ENCODE measurements at places on chromosomes 7 and 10.

DNA sequence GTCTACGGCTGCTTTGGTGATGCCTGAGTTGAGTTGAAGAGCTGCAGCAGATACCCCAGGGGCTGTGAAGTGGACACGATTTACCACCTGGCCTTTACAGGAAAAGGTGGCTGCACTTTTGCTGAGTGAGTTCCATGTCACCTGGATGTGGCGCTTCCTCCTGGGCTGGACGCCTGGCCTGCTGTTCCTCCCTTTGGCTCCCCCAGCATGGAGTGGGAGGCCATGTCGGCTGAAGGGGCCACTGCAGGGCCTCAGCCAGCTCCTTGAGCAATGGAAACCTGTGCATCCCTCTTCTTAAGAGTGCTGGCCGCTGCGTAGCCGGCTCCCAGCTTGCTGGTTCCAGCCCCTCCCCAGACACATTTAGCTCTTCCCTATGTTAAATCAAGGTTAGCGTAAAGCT is 221.0 kb downstream of the GLRX3 start:
- no peak for DNase-seq

DNA sequence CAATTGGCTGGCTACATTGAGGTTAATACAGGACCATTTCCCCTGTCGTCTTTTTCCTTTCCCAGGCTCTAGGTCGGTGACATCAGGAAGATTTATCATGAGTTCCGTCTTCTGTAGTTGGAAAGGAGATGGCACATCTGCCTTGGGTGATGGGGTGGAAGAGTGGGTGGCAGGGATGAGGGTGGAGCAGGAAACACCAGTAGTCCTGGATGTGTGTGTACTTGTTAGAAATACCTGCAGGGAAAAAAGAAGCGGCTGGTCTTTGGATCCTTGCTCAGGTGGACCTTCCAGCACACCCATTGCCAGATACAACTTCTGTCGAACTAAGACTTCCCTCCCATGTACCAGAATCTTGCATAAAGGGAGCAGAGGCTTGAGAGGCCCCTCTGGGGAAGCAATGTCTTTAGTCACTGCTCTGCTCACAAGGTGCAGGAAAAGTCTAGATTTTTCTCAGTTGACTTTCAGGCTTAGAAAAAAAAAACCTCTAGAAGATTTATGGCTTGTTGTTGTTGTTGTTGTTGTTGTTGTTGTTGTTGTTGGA is 516.8 kb upstream of the GALNT17 start:
- DNase-seq: no peak

- DNase-seq: no peak
Observed at GRCh38 chr10:55191236-55191860, 390.3 kb upstream of the PCDH15 start.

DNA sequence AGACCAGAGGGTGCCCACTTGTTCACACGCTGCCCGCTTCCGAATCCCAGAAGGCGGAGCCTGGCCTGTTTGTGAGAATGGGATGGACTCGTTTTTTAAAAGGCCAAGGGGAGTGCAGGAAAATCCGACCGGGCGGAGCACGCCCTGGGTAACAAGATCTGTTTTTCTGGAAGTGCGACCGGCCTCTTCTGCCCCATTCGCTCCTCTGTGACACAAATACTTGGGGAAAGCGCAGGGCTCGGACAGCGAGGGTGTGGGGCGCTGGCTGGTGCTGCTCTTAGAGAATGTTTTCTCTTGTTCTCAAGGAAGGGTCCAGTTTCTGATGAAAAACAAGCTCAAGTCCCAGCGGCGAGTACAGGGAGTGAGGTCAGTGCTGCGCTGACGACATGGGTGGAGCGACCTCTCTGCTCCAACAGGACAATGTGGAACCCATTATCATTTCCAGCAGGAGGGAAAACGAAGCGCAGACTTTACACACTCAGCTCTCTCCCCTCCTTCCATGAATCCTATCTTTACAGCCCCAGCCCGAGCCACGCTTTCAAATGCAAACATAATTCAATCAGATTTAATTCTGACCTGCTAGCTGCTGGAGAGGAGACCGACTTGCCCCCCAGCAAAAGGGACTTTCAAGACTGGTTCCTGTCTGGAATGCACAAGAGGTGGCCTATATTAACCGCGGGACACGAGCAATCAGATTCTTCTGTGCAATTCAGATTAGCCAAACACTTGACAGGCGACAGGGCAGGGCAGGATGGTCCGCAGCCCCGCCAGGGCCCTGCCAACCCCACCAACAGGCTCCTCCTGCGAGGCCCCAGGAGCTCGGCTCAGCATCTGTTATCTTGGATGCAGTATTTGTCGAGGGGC is 1.1 kb downstream of the RADIL start:
- peak; percentile 31 for DNase-seq

DNA sequence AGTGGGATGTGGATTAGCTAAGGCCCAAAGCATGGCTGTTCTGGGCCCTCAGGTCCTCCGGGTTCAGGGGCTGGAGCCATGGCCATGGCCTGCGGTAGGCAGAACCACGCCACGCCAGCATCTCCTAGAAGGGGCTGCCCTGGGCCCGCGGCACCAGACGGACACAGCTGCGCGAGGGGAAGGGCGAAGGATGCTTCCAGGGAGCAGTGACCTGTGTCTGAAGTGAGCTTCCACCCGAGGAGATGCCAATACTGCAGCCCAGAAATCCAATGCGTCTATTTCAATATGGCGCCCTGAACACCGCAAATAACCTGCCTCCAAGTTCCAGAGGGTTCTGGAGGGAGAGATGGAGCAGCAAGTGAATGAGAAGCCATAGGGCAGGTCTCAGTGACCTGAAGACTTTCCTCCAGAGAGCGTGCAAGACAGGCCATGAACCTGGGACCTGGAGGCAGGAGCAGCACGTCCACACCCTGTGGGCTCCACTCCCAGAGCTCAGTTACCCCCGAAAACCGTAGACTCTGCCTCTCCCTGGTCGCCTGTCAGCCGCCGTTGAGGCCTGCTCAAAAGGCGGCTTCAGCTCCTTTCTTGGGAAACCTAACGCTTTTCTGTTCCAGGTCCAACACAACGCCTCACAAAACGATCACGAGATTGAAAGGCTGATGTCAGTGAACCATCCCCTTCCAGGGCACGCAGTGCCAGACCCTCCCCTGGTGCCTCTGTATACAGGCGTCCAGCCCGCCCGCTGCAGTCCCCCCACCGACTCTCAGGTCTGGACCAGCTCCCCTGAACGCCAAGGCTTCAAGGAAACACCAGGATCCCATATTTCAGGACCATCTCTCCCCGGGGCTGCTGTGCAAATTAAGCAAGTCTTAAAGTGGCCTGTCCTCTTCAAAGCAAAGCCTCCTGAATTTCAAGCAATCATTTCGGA is 37.4 kb downstream of the AMZ1 start:
- no peak for DNase-seq

DNA sequence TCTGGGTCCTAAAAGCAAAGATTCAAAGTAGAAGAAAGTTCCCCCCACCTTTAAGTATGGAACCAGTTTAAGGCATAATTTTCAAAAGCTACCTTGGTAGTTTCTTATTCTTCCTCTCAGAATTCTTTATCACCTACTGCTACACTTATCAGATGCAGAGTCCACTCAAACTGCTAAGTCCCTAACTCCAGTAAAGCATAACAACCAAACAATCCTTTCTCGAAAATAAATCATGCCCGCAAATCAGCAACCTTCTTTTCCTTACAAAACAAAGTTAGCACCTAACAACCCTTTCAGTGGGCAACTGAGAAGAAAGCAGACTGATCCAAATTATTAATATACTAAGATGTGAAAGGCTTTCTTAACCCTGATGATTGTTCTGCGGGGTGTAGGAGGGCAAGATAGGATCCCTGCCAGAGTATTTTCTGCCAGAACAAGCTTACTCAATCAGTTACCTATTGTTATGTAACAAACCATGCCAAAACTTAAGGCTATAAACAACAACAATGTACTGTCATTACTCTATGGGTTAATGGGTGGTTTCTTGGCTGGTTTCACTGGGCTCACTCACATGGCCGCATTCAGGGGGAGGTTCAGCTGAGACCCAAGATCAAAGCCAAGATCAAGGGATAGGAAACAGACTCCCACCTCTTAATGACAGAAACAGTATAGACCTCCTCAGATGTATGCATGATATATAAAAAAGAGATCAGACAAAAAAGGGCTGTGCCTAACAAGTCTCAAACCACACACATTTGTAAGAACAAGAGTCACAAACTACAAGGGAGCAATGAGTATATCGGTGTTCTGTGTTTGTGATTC is 42.0 kb downstream of the CCDC6 start:
- no peak for DNase-seq

DNA sequence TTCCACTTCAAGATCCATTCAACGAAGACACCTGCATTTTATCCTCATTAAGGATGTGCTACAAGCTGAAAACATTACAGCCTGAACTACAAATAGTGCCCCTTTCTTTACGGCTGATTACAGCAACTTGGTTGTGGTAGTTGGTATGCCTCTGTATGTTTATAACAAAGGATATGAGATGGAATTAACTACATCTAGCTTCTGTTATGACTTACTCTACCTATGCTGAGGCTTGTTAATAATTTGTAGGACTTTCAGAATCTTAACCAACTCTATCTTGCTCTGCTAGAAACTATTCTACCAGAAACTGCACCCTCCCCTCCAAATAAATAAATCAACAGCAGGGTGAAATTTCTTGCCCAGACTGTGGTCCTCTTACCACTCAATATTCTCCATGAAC is 448.1 kb downstream of the GRM8 start:
- DNase-seq: no peak

DNA sequence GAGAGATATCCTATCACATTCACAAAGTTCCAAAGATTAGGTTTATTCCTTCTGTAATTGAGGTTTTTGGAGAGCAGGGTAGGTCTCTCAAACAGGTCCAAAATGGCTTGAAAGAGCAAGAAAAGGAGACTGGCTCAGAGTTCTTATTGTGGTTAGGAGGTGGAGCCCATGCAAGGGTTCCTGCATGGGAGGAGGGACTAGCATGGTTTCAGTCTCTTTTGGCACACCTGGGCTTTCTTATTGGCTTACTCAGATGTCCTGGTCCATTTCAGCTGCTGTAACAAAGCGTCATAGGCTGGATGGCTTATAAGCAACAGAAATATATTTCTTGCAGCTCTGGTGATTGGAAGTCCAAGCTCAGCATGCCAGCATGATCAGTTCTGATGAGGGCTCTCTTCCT is 493.1 kb downstream of the REEP3 start:
- DNase-seq: no peak
